ENCODE measurements at places on chromosomes 3 and 15. TPM values are rescaled to one million over a fixed set of nuclear protein-coding genes. Genes with fewer than 3 reads are reported as not detected.

Gene TMEM108
- total RNA-seq: 0.27 TPM

Gene TRPM1
- not detected for total RNA-seq

Gene FOXB1
- 0.24 TPM for total RNA-seq

- no peak overlapping the region for H3K4me3 ChIP-seq
- DNase-seq: no peak
- H3K36me3 ChIP-seq: no peaks in the 10 kb centered on the region
- H3K27me3 ChIP-seq: no peaks in the 10 kb centered on the region
Observed at GRCh38 chr15:34893967-34894366, 75.6 kb downstream of the AQR start.

GRCh38 chr3:127174715-127175140 lies 18.2 kb upstream of the PRR23E start:
- no peak overlapping the region for H3K27ac ChIP-seq
- DNase-seq: no peak
- no peaks in the 10 kb centered on the region for H3K36me3 ChIP-seq
- no peaks in the 10 kb centered on the region for H3K27me3 ChIP-seq
- H3K4me3 ChIP-seq: no peak overlapping the region

DNA sequence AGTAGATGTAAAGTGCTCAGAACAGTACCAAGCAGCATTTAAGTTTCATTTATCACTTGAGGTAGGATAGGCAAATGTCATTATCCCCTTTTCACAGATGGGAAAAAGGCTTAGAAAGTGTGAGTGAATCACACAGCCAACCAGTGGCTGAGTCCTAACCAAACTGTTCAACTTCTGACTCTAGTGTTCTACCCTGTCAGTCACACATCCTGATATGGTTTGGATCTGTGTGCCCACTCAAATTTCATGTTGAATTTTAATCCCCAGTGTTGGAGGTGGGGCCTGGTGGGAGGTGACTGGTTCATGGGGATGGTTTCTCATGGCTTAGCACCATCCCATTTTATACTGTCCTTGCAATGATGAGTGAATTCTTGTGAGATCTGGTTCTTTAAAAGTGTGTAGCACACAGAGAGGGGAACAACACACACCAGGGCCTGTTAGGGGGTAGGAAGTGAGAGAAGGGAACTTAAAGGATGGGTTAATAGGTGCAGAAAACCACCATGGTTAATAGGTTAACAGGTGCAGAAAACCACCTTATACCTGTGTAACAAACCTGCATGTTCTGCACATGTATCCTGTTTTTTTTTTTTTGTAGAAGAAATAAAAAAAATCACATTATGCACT lies 304.7 kb downstream of the SUCLG2 start:
- no peaks in the 10 kb centered on the region for H3K4me1 ChIP-seq
- H3K36me3 ChIP-seq: no peaks in the 10 kb centered on the region
- H3K27me3 ChIP-seq: no peaks in the 10 kb centered on the region
- H3K27ac ChIP-seq: no peak overlapping the region

DNA sequence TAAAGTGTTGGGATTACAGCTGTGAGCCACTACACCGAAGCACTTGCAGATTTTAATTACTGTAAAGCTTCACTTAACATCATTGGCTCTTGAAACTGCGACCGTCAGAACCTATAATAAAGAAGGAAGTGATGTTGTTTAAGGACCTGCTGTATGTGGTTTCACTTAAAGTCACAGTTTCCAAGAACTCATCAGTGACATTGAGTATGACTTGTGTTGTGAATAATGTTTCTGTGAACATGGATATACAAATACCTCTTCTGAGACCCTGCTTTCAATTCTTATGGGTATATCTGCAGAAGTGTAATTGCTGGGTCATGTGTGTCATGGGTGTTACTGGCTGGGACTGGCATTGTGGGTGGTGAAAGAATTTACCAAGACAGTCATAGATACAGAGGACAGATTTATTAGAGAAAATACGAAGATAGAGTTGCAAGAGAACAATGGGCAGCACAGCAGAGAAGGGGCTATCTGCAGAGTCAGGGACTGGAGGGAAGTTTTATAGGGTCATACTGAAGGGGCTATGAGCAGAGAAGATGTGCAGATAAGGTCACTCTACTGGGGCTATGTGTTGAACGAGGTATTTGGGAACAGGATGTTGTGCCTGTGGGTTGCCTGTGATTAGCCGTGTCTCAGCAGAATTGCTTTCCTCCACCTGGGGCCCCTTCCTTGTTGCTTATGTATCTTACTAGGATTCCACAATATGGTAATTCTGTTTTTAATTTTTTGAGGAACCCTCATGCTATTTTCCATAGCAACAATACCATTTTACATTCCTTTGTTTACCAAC lies 4.5 kb downstream of the NDUFB5 start:
- H3K27ac ChIP-seq: no peak overlapping the region
- H3K27me3 ChIP-seq: no peaks in the 10 kb centered on the region
- DNase-seq: no peak

DNA sequence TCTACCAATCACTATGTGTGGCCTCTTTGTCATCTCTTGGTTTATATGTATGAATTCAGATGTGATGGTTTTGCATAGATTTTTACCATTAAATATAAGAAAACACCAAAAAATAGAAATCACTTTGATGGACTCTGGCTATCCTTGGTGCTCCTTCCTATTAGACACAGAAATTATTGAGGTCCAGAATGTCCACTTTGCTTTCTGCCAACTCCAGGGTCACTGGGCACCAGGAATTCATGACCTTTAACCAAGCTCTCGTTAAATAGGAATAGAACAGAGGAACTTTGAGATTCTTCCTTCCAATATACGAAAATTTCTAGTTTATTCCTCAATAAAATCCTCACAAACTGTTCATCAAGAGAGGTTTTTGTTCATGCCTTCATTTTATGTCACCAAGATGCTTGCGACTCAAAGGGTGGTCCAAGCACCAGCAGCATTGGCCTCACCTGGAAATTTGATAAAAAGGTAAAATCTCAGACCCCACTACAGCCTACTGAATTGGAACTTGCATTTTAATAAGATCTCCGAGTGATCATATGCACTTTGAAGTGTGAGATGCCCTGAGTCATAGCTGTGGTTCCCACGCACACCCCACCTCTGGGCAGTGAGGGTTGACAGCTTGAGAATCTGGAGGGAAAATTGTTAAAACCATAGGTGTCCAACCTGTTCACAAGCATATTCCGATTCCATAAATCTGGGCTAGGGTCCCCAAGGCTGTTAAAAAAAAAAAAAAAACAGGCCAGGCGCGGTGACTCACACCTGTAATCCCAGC lies 286.6 kb downstream of the IL5RA start:
- no peaks in the 10 kb centered on the region for H3K36me3 ChIP-seq
- H3K27ac ChIP-seq: no peak overlapping the region
- H3K27me3 ChIP-seq: no peaks in the 10 kb centered on the region
- no peaks in the 10 kb centered on the region for H3K4me1 ChIP-seq

DNA sequence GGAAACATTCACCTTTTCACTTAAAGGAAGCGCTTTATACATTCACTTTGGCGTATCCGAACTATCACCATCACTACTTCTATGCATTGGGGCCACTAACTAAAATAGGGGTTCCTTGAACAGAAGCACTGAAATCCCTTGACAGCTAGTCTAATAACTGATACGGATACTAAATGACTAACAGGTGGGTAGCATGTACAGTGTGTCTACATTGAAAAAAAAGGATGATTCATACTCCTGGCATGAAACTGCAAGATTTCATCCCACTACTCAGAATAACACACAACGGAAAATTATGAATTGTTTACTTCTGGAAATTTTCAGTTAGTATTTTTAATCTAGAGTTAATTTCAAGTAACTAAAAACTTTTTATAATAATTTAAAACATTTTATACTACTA lies 96.7 kb downstream of the SMARCC1 start:
- no peak overlapping the region for H3K27ac ChIP-seq
- no peak overlapping the region for H3K4me3 ChIP-seq
- DNase-seq: no peak
- H3K36me3 ChIP-seq: no peaks in the 10 kb centered on the region
- H3K4me1 ChIP-seq: no peaks in the 10 kb centered on the region

- H3K36me3 ChIP-seq: no peaks in the 10 kb centered on the region
- H3K4me1 ChIP-seq: peaks cover 10% of the 10 kb centered on the region
- H3K4me3 ChIP-seq: no peak overlapping the region
- no peak for DNase-seq
- no peaks in the 10 kb centered on the region for H3K27me3 ChIP-seq
Observed at GRCh38 chr15:101051291-101052030, 132.3 kb downstream of the LRRK1 start.

DNA sequence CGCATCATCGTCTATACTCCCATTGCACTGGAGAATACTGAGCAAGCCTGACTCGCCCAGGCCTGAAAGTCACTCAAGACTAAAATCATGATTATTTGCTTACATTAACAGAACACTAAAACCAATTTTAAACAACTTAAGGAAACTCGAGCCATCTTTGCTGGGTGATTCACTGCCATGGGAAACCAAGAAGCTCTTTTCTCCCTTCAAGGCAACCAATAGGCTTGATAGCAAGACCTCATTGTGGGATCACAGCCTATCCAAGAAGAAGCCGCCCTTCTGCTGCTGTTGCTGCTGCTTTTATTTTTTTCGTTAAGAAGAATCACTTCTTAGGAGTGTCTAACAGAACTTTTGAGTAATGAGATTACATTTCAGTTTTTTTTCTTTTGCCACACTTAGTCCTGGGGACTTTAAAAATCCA lies 479.4 kb downstream of the FOXP1 start:
- H3K27me3 ChIP-seq: no peaks in the 10 kb centered on the region
- H3K4me1 ChIP-seq: peaks cover 26% of the 10 kb centered on the region
- no peaks in the 10 kb centered on the region for H3K36me3 ChIP-seq

- no peak overlapping the region for H3K27ac ChIP-seq
- no peak overlapping the region for H3K4me3 ChIP-seq
- no peak for DNase-seq
- H3K36me3 ChIP-seq: no peaks in the 10 kb centered on the region
- peaks cover 2% of the 10 kb centered on the region for H3K4me1 ChIP-seq
Observed at GRCh38 chr15:85554852-85555521, 174.6 kb downstream of the AKAP13 start.
